Osteoblast (primary cell): ENCODE measurements at places on chromosomes 11 and 22. TPM values are rescaled to one million over a fixed set of nuclear protein-coding genes. Genes with fewer than 3 reads are reported as not detected.
A peak's percentile ranks its signal among the peaks of the same experiment; 100 is the strongest.

GRCh38 chr22:19943082-19944026 lies 1.7 kb upstream of the TXNRD2 start:
- peak; percentile 98 for DNase-seq
- H3K36me3 ChIP-seq = no peaks in the 10 kb centered on the region
- peak overlapping the region; percentile 99 for H3K27ac ChIP-seq
- H3K4me3 ChIP-seq = peak overlapping the region; percentile 73
- no peaks in the 10 kb centered on the region for H3K27me3 ChIP-seq
- peaks cover 47% of the 10 kb centered on the region for H3K4me1 ChIP-seq

DNA sequence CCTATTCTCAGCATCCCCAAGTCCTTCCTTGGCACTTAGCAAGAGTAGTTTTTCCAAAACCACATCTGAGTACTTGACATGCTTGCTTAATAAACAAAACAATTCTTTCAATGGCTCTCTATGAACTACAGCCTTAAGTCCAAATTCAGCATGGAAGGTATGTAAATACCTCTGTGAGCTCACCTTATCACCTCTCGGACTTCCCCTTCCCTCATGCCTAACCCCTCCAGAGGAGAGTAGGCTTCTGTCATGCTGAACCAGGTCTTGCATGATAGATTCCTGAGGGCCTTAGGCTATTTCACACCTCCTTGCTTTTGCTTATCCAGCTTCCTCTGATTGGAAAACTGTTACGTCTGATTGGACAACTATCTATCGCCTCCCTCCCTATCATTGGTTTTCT lies 312.9 kb upstream of the CCDC90B start:
- no peaks in the 10 kb centered on the region for H3K36me3 ChIP-seq
- no peak for DNase-seq
- no peaks in the 10 kb centered on the region for H3K27me3 ChIP-seq
- H3K4me3 ChIP-seq = no peak overlapping the region
- H3K27ac ChIP-seq = no peak overlapping the region

DNA sequence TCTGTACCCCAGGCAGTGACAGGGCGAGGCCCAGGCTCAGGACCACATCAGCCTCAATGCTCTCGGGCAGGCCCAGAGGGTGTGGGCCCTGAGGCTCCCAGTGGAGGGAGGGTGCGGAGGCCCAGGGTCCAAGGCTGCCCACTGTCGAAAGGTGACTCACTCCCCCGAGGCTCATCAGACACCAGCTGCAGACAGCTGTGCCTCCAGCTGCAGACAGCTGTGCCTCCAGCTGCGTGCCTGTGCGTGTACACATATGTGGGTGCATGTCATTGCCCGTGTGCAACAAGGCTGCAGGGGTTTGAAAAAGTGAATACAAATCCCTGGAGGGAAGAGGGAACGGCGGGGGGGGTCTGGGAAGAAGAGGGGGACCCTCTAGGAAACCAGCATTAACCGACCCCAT lies 134.3 kb downstream of the BRD1 start:
- H3K4me3 ChIP-seq = no peak overlapping the region
- H3K4me1 ChIP-seq = no peaks in the 10 kb centered on the region
- no peaks in the 10 kb centered on the region for H3K36me3 ChIP-seq
- H3K27ac ChIP-seq = no peak overlapping the region

DNA sequence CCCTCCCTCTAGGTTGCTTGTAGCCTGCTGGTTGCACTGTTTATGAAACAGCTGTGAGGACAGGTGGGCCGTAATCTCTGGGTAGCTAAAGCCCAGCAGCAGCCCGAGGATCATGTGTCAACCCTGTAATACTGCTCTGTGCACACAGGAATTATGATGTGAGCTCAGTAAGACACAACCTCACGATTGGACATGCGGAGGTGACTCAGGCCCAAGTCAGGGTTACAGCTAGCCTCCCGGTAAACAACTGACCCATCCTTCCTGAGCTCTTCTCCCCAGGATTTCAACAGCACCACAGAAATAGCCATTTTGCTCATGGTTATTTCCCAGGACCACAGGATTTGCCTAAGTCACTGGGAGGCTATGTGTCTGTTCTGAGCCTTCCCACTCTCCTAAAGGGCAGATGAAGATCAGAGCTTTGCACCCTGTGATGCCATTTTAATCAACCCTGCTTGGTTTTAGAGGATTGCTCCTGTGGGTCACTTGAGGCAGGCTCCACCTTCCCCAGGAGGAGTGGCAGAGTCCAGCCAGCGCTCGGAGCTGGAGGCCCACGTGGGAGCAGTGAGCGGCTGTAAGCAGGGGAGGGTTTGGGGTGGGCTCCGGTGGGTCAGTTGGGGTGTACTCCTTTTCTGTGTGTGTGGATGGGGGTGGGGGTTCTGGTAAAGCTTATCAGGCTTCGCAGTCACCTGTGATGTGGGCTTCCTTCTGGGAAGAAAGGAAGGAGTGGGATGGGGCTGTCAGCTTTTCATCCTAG lies at the start of gene AMPD3:
Gene AMPD3, plus strand, starts transcription at position 387 of the 754 bp plus-strand sequence. CDS start 6,256 bp downstream, outside the sequence.
- H3K4me3 ChIP-seq = peak within 1 kb of the TSS; percentile 54
- DNase-seq = peak; percentile 98
- peaks cover 28% of the 10 kb centered on the region for H3K4me1 ChIP-seq
- H3K36me3 ChIP-seq = no peaks in the 10 kb centered on the region

DEUP1 gene
- under 0.01 TPM in 2 replicates for total RNA-seq

C11orf86 gene
- not detected in 2 replicates for total RNA-seq
